Smooth muscle cell of the brain vasculature (primary cell): ENCODE measurements at places on chromosomes 5 and 9.

DNA sequence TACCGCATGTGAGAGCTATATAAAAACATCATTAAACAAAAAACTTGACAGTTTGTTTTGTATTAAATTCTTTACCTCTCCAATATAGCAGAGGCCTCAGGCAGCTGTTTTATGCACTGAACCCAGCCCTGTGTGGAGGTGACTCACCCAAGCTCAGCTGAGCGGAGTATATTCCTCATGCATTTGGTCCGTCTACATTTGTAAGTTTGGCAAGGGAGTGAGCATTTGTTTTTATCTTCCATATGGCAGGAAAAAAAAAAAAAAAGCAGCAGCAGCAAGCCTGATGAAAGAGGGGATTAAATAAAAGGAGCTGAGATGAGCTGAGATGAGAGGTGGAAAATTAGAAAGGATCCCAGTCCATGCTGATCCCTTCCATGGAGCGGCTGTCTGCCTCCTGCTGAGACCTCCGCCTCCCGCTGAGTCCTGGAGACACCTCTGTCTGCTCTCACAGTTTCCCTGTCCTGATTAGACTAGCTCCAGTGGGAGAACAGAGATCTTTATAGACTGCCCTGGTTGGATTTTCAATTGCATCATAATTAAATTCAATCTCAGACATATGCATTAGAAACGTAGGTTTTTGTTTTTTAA lies 112.0 kb upstream of the CTNND2 start:
- DNase-seq = no peak

DNA sequence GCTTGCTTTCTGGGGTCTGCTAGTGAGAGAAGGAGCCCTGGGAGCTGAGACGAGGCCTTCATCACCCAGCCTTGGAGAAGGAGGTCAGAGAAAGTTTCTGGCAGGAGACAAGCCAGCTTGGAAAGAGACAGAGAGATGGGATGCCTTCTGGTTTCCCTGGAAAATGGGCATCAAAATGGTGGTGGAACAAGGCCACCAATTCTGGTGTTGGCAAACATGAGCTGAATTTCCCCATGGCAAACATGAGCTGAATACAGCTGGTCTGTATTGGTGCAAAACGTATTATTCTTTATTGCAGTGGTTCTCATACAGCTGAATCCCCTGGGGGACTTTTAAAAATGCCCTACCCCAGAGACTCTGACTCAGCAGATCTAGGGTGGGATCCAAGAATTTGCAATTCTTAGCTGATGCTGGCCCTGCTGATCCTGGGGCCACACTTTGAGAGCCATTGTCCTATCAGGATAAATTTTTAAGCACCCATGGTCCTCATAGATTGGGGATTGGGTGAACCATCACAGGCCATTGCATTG lies 39.1 kb upstream of the S1PR3 start:
- no peak for DNase-seq

DNA sequence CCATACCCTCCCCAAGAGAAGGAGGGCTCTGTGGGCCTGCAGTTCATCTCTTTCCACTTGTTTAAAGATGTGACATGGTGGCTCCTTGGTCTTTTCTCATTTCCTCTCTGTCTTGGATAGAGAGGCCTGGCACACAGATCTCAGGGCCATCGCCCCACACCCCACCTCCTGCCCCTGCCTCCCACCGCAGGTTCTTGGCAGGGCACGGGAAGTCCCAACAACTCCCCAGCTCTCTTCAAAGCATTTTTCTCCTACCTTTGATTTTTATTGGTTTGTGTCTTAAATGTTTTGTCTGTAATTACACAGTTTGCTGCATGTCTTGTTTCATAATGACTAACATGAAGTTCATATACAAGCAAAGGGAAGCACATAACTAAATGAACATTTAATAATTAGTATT lies 178.5 kb upstream of the MSX2 start:
- no peak for DNase-seq

DNA sequence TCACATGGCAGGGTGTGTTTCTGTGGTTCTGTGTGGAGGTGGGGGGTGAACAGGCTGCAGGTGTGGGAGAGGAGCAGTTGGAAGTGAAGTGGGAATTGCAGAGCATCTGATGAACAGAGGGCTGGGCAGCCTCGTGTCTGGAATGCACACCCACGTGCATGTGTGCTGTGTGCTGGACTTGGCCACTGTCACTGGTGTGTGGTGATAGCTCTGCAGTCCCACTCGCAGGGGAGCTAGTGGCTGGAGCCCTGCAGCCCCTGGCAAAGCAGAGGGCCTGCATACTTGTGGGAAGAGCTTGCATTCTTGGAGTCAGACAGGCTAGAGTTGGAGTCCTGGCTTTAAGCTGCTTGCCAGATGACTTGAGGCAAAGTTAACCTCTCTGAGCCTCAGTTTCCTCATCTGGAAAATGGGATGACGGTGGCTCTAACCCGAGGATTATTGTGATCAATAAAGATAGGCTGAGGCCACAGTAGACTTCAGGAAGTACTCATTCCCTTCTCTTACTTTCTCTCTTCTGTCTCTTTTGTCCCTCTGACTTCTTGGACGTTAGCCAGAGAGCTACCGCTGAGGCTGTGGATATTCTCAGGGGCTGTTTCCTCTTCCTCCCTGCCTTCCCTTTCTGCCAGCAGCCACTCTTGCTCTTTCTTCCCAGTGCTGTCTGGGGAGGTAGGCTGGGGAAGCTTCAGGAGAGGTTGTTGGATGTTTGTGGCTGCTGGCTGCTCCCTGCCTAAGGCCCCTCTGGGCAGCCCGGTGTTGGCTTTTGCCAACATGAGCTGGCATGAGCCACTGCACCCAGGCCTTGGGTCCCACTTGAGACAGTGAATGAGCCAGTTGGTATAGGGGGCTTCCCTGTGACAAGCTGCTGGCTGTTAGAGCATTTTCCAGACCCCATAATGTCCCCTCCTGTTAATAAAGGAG lies 18.3 kb downstream of the PSAT1 start:
- no peak for DNase-seq

DNA sequence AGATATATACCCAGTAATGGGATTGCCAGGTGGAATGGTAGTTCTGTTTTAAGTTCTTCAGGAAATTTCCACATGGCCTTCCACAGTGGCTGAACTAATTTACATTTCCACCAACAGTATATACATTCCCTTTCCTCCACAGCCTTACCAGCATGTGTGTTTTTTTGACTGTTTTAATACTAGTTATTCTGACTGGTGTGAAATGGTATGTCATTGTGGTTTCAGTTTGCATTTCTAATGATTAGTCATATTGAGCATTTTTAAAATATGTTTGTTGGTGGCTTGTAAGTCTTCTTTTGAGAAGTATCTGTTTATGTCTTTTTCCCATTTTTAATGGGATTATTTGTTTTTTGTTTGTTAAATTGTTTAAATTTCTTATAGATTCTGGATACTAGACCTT lies 208.9 kb downstream of the CFAP90 start:
- no peak for DNase-seq
